ENCODE measurements at places on chromosomes 2 and 18.

- no peak for DNase-seq
These were observed 22.1 kb upstream of the ACAA2 start for GRCh38 chr18:49835405-49835804.

DNA sequence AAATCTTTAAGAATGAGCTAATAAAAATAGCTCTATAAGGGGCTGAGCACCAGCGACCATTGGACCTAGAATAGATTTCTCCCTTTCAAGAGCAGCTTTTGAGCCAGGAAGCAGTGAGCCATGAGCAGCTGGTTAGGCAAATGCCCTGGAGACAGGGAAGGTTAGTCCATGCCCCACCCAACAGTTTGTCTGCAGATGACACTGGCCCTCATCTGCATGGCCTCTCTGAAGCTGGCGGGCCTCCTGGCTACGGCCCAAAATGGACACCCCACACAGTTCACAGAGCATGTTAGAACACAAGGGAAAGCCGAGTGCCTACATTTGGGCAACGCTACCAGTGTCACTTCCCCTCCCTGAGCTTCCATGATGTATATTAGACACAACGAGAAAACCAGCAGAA, 201.1 kb downstream of the MGAT5 start:
- no peak for DNase-seq

DNA sequence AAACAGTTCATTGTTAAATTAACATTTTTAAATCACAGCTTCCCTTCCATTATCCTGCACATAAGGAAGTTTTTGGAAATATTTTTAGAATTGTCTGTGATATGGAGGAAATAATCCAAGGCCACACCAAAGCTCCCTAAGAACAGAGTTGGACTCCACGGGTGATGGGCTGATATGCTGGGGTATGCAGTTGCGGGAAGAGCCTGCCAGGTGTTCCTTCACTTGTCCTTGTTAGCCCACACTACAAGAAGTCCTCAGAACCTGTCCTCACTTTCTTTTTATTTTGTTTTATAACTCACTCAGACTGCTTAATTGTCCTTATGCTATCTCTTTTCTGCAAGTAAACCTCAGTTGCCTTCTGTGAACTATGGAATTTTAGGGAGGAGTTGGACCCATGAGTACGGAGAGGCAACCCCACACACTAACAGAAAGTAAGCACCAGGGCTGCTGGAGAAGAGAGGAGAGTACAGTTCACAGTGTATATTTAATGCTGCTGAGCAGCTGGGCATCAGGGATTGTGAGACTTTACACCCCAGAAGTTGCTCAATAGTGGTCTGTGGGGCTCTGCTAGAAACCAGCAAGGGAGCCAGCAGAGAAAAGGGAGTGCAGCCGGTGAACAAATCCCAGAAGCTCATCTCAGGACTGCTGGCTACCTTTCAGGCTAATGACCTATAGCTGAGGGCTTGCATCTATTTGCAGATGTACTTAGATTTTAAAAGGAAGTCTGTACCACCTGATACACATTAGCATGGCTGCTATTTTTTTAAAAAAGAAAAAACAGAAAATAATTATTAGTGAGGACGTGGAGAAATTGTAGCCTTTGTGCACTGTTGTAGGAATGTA, 280.1 kb upstream of the STON1 start:
- DNase-seq, result no peak

DNA sequence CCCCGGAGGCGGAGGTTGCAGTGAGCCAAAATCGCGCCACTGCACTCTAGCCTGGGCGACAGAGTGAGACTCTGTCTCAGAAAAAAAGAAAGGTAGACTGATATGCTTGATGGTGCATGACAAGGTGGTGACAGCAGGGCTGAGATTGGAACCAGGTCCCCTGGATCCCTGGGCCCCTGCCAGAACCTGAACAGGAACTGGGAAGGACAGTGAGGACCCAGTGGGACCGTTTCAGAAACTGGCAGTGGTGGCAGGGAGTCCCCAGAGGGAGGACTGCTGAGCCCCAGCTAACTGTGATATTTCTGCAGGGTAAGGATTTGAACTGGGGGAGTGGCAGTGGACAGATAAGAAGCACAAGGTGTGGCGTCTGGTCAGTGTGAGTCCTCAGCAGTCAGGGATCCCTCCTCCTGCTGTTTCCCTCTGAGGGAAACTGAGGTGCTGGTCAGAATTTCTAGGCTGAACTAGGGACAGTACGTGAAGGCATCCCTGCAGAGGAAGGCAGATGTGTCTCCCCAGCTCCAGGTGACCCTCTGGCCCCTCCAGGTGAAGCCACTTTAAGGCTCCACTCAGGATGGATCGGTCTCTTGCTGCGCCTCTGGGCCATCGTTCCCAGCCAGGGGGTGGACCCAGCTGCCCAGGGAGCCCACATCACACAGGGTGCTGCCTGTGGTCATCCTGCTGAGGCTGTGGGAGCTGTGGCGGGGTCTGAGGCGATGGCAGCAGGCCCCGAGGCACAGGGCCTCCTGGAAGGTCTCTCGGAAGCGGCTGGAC, 5.6 kb downstream of the NMUR1 start:
- DNase-seq, result no peak

- DNase-seq, result no peak
These were observed 63.5 kb downstream of the TGIF1 start for GRCh38 chr18:3513481-3513880.

DNA sequence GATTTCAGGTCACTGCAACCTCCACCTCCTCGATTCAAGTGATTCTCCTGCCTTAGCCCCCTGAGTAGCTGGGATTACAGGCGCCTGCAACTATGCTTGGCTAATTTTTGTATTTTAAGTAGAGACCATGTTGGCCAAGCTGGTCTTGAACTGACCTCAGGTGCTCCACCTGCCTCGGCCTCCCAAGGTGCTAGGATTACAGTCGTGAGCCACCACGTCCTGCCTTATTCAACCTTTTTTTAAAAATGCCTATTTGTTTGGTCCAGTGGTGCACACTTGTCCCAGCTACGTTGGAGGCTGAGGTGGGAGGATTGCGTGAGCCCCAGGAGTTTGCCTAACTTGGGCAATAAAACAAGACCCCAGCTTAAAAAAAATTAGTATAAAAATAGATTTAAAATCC, 43.3 kb downstream of the CYP20A1 start:
- DNase-seq, result no peak

DNA sequence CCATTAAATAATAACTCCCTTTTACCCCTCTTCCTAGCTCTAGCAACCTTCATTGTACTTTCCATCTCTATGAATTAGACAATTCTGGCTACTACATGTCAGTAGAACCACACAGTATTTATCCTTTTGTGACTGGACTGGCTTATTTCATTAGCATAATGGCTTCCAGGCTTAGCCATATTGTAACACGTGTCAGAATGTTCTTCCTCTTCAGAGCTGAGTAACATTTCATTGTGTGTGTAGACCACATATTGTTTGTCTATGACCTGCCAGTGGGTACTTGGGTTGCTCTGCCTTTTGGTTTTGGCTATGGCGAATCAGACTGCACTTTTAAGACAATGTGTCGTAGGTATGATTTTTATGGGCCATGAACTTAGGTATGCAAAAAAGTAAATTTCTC, 20.9 kb downstream of the TSN start:
- no peak for DNase-seq

DNA sequence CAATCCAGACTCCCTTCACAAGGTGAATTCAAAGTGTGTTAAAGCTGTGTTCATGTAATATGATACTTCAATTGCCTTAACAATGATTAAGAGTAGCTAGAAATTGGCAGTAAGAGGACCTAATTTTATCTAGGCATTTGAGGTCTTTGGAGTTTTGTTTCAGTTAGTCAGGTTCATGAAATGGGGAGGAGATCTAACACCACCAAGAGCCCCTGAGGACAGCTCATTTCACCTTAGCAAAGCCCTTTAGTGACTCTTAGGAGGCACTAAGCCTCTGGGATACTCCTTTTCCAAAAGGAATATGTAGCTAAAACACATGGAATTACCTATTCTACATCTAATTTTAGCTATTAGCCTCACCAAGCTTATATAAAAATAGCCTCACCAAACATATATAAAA, 716.5 kb upstream of the RAB6C start:
- DNase-seq, result no peak

DNA sequence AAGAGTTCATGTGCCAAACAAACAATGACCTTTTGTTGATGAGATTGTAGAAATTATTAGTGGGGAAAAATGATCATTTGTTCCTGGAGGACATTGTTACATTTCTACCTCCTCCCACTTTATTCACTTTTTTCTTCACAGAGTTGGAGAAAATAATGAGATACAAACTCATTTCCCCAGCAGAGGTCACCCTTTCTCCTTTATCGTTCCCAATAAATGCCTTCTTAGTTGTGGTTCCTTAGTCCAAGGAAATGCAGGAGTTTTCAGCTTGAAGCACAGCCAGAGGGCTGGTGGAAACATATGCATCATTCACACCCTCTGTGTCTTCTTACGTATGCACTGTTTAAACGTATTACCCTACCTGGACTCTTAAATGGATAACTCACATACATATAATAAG, 108.8 kb downstream of the SLC4A3 start:
- peak; percentile 52 for DNase-seq

DNA sequence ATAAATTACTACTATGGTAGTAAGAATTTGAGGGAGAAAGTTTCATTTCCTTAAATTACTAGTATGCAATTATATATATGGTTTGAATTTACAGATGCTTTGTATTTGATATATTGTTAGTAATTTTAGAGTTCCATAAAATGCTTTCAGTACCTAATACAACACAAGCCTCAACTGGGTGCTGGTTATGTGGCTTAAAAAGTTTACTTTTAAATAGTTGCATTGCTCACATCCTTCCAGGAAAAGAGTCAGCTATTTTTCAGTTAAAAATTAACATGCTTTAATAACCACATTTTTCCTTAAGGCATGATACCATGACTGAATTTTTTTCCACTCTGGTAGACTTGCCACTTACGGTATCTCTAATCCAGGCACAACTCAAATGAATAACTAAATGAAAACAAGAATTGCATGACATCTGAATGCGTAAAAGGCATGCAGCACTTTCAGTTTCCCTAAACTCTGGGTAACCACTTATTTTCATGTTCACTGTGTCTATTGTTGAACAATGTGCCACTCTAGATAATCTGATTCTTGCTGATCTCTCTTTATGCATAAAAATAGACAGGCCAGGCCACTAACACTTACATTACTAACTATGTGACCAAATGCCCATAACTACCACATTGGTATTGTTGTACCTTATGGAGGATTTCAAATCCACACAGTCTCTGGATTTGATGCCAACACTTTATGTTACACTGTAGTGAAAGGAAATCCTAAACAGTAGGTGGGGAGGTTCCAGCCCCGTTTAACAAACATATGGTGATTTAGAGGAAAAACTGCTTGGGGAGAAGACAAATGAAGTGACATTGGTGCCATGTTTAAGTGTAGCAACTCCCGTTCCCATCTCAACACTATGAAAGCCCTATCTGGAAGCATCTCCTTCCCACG, 35.5 kb upstream of the SLC35F5 start:
- no peak for DNase-seq

GRCh38 chr18:61833978-61834377, 58.8 kb downstream of the RNF152 start:
- no peak for DNase-seq

DNA sequence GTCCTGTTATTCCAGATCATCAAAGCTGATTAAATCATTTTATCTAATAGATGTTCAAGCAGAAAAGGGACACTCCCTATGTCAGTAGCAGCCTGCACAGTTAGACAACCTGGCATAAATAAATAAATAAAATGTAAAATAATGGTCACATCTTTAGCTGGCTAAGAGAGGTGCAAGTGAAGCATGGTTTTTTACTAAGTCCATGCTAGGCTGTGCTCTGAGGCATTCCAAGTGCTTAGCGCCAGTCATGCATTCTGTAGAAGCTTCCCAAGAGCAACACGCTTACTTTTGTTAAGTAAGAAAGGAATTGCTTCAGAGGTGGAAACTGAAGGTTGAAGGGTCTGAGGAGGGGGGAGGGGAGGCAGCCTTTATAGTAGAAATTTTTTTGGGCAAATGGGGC, 351.2 kb downstream of the CDH2 start:
- no peak for DNase-seq

DNA sequence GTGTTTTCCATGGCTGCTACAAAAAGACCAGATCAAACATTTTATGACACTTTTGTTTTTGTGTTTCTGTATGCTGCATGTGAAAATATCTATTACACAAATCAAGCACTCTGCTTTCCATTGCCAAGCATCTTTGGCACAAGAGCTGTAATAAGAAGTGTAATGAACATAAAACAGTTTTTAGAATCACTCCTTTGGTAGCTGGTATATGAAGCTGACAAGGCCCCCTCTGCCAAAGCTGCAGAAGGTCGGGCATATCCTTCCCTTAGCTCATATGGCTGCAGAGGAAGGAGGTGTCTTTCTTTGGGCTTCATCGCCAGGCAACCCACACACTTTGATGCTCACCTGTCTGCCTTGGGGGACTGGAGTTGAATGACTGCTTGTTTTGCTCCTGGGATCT, 175.4 kb downstream of the TMEM247 start:
- DNase-seq, result no peak

DNA sequence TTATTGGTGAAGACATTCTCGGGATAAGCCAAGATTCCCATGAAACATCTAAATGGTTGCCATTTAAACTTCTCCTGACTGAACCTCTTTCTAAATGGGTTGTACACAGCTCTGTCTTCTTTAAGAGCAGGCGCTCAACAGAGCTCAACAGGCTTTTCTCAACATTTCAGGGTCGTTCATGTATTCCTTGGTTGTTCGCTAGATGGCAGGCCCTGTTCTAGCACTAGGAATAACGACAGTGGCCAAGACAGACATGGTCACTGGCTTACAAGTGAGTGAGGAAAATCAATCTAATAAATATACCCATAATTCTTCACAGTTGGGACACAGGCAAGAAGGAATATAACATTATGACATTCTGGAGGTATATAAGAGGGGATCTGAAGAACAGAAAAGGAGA, 154.5 kb downstream of the SMAD2 start:
- no peak for DNase-seq

DNA sequence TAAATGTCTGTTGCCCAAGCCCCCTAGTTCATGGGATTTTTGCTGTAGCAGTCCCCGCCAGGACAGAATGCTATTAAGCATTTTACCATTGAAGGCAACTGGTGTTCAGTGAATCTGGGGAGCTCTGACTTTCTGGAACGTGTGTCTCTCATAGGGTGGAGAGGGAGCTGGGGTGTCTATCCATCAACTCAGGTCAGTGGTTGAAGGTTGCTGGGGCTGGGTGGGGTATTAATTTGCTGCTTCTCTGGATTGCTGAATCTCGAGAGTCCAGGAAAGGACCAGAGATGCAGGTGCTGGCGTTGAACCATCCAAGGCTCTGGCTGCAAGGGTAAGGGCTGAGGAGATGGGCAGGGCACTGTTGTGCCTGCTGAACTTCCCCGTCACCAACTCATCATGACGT, 66.8 kb upstream of the NCK2 start:
- no peak for DNase-seq

DNA sequence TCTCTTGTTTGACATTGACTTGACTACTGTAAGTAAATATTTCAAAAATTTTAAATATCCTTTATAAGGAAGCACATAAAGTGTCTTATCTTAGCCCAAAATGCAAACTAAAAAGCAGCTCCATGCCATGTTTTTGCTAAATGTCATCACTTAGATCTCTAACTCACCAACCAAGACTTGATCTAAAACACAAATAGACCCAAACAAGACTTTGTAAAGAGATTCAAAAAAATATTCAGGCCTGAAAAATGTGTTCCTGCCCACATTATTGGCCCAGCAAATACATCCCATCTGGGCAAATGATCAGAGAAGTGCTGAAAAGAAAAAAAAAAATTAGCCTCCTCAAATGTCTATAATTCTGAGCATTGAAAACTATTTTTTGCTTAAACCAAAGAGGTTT, 187.6 kb downstream of the MREG start:
- DNase-seq, result no peak

All from suppressor macrophage (primary cell).